Thymus (tissue), 14 donors: ENCODE measurements at places on chromosomes 3 and 15. TPM values are rescaled to one million over a fixed set of nuclear protein-coding genes. Genes with fewer than 3 reads are reported as not detected.

- H3K27ac ChIP-seq = no peak overlapping the region
- H3K4me3 ChIP-seq = no peak overlapping the region
- H3K36me3 ChIP-seq = no peaks in the 10 kb centered on the region
- no peaks in the 10 kb centered on the region for H3K4me1 ChIP-seq
Measured at GRCh38 chr3:31433679-31433992, 99.1 kb upstream of the STT3B start.

DNA sequence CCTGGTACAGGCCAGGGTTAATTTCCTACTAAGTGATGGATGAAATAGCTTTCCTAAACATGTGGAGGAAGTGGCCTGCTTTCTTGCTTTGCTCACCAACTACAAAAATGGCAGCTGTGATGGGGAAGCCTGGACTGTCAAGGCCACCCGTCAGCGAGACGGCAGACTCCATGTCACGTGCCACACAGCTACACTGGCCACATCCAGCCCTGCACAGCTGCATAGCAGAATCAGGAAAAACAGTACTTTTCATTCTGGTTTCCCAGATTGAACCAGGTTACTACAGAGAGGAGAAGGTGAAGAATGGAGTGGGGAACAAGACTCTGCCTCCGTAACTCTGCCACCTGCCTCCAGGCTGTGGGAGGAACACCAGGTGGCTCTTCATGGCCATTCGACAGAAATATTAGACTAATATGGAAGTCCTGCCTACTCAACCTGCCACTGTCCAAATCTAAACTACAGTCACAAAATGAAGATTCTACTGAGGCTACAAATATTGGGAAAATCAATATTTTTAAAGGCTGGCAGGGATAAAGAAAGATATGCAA lies 174.3 kb downstream of the MAGI1 start:
- DNase-seq = no peak
- no peaks in the 10 kb centered on the region for H3K4me1 ChIP-seq
- H3K27ac ChIP-seq = no peak overlapping the region
- H3K27me3 ChIP-seq = no peaks in the 10 kb centered on the region

GRCh38 chr3:172342097-172342659 lies 106.1 kb downstream of the GHSR start:
- no peak overlapping the region for H3K4me3 ChIP-seq
- no peak overlapping the region for H3K27ac ChIP-seq
- H3K27me3 ChIP-seq = no peaks in the 10 kb centered on the region
- DNase-seq = no peak

DNA sequence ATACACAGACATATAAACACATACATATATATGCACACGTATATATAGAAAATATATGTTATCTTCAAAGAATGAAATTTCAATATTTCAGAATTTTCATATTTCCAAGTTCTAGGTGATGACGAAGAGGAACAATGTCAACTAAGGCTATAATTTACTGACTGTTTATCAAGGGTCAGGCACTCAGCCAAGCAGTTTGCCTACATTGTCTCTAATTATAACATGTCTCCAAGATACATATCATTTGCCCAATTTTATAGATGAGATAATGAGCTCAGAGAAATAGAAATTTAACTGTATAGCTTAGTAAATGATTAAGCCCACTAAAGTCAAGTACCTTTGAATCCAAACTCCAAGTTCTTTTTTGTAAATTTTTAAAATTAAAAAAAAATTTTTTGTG lies 99.9 kb upstream of the PLSCR4 start:
- no peaks in the 10 kb centered on the region for H3K36me3 ChIP-seq
- H3K27ac ChIP-seq = no peak overlapping the region
- no peak overlapping the region for H3K4me3 ChIP-seq
- no peaks in the 10 kb centered on the region for H3K27me3 ChIP-seq

- no peak overlapping the region for H3K27ac ChIP-seq
- H3K4me3 ChIP-seq = no peak overlapping the region
- H3K4me1 ChIP-seq = peaks cover 21% of the 10 kb centered on the region
- DNase-seq = no peak
- H3K27me3 ChIP-seq = no peaks in the 10 kb centered on the region
Measured at GRCh38 chr3:197026481-197026866, 3.1 kb downstream of the MELTF start.

- DNase-seq = no peak
- H3K4me1 ChIP-seq = peaks cover 8% of the 10 kb centered on the region
- no peak overlapping the region for H3K27ac ChIP-seq
- H3K27me3 ChIP-seq = no peaks in the 10 kb centered on the region
- H3K36me3 ChIP-seq = peaks cover 12% of the 10 kb centered on the region
Measured at GRCh38 chr3:121436641-121437040, 109.1 kb downstream of the POLQ start.

The EOGT gene
- polyA plus RNA-seq = 43.3 TPM

The ARGFX gene
- polyA plus RNA-seq = 0.05 TPM

DNA sequence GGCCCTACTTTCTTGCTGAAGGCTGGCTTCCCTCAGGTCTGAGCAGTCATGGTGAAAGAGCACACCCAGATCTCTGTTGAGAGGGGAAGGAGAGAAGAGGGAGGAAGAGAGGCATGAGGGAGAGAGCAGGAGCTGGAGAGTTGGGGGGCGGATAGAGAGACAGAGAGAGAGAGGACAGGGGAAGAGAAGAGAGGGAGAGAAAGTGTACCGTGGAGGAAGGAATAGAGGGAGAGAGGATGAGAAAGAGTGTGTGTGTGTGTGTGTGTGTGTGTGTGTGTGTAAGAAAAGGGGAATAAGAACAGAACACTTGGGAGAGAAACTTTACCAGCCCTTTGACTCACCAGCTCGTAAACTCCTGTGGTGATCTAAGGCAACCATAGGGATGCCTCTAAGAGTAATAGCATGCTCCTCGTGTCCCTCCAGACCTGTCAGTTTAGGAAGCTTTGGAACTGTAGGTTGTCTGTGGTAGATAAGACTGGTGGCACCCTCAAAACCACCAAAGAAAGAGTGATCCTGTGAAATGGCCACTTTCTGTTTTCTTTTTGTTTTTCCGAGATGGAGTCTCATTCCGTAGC lies 18.2 kb downstream of the ZNF592 start:
- no peak for DNase-seq
- H3K36me3 ChIP-seq = peaks cover 54% of the 10 kb centered on the region
- no peaks in the 10 kb centered on the region for H3K27me3 ChIP-seq
- peaks cover 6% of the 10 kb centered on the region for H3K4me1 ChIP-seq

The ATP10A gene
- 2.6 TPM for polyA plus RNA-seq

The FEZF2 gene
- polyA plus RNA-seq = 18.4 TPM

DNA sequence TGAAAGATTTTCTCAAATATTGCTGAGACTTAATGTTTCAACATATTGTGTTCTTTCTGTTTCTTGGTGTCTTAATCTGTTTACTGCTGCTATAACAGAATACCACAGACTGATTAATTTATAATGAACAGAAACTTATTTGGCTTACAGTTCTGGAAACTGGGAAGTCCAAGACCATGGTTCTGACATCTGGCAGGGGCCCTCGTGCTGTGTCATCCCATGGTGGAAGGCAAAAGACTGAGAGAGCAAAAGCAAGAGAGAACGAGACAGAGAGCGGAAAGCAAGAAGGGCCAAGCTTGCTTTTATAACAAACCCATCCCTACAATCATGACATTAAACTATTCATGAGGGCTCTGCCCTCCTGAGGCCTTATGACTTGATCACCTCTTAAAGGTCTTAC lies 88.7 kb downstream of the ARNT2 start:
- no peaks in the 10 kb centered on the region for H3K27me3 ChIP-seq
- DNase-seq = no peak
- no peaks in the 10 kb centered on the region for H3K36me3 ChIP-seq
- H3K4me1 ChIP-seq = no peaks in the 10 kb centered on the region
- H3K4me3 ChIP-seq = no peak overlapping the region
- H3K27ac ChIP-seq = no peak overlapping the region

GRCh38 chr3:184175981-184176376 lies 1.3 kb downstream of the AP2M1 start:
- H3K27ac ChIP-seq = no peak overlapping the region
- H3K4me1 ChIP-seq = peaks cover 28% of the 10 kb centered on the region
- peaks cover 46% of the 10 kb centered on the region for H3K36me3 ChIP-seq
- H3K27me3 ChIP-seq = no peaks in the 10 kb centered on the region
- H3K4me3 ChIP-seq = peak overlapping the region; percentile 6
